ENCODE measurements at places on chromosomes 16 and 17. TPM values are rescaled to one million over a fixed set of nuclear protein-coding genes. Genes with fewer than 3 reads are reported as not detected.

Gene NUDT16L1
- 23.2 TPM for total RNA-seq

Gene TBX6
- total RNA-seq, result 1.6 TPM

Gene SLC6A2
- total RNA-seq, result not detected

Gene GRIN2A
- total RNA-seq, result not detected

Gene TPSB2
- total RNA-seq, result not detected

Gene CD300H
- not detected for total RNA-seq

Data from placental epithelial cell (primary cell).